ENCODE measurements at places on chromosomes 3 and 15. TPM values are rescaled to one million over a fixed set of nuclear protein-coding genes. Genes with fewer than 3 reads are reported as not detected.

VPS13C gene
- total RNA-seq: 81.6 TPM

CCRL2 gene
- 4.7 TPM for total RNA-seq

RASL12 gene
- total RNA-seq: 0.09 TPM

UBXN7 gene
- 20.8 TPM for total RNA-seq

CADM2 gene
- under 0.01 TPM for total RNA-seq

CLDN11 gene
- total RNA-seq: 277 TPM

KY gene
- total RNA-seq: not detected

MYLK gene
- 30.8 TPM for total RNA-seq

SNX1 gene
- 40.5 TPM for total RNA-seq

ZNF662 gene
- 0.36 TPM for total RNA-seq

OSTN gene
- total RNA-seq: not detected

HESX1 gene
- 0.19 TPM for total RNA-seq

P3H2 gene
- 5.0 TPM for total RNA-seq

CFAP91 gene
- total RNA-seq: 0.45 TPM

LSAMP gene
- not detected for total RNA-seq

ROPN1 gene
- total RNA-seq: not detected

MYO5A gene
- total RNA-seq: 66.7 TPM

NR1I2 gene
- 0.09 TPM for total RNA-seq

STXBP5L gene
- total RNA-seq: not detected

SMCO1 gene
- total RNA-seq: not detected

ASB14 gene
- not detected for total RNA-seq

ITIH4 gene
- 0.38 TPM for total RNA-seq

ATR gene
- total RNA-seq: 24.8 TPM

ARNT2 gene
- 0.09 TPM for total RNA-seq

CPNE4 gene
- not detected for total RNA-seq

CD200 gene
- total RNA-seq: 3.6 TPM

TEX9 gene
- total RNA-seq: 1.6 TPM

TTC21A gene
- 1.8 TPM for total RNA-seq

CPNE9 gene
- not detected for total RNA-seq

C3orf33 gene
- total RNA-seq: 1.3 TPM

RAB6B gene
- 0.45 TPM for total RNA-seq

SKIC8 gene
- total RNA-seq: 93.5 TPM

P2RY14 gene
- total RNA-seq: not detected

SLC24A5 gene
- total RNA-seq: not detected
